Activated T-helper 1 cell treated with anti-CD3 and anti-CD28 coated beads, Interleukin-2, amount 50 U/mL, for 16 hours (primary cell): ENCODE measurements at places on chromosomes 16 and 17.
A peak's percentile ranks its signal among the peaks of the same experiment; 100 is the strongest.

DNA sequence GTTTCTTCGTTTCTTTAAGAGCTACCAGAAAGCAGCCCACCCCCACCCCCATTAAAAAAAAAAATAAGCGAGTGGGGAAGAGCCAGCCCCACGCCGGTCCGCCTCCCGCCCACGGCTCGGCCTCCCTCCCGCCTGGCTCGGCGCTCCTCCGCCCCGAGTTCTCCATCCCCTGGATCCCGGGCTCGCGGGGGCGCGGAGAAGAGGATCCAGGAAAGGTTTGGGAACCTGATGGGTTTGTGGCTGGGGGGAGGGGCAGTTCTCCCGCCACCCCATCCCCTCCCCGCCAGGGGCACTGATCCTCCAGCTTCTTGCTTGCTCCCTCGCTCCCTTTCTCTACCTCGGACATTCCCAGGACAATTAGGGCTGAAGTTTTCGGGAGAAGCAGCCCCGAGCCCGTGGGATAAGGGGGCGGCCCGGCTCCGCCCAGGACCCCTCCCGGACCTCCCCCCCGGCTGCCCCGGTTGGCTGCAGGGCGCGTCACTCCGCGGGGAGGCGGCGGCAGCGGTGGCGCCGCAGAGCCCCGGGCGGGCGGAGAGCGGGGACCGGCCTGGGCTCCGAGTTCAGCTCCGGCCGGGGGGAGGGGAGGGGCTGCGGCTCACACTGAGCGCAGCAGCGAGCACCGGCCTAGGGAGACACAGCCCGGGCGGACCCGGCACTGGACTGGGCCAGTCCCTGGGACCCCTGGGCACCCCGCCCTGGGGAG, 1.0 kb upstream of the SALL1 start:
- no peak for DNase-seq

- DNase-seq = no peak
Measured at GRCh38 chr16:3659251-3659650, 4.8 kb downstream of the DNASE1 start.

- DNase-seq = no peak
Measured at GRCh38 chr16:21634216-21634615, 18.2 kb downstream of the IGSF6 start.

- no peak for DNase-seq
Measured at GRCh38 chr17:8867361-8867981, at the start of gene PIK3R6. Gene PIK3R6, minus strand, starts transcription at chr17:8867674. Its CDS starts 17,880 bp downstream, at chr17:8849794.

DNA sequence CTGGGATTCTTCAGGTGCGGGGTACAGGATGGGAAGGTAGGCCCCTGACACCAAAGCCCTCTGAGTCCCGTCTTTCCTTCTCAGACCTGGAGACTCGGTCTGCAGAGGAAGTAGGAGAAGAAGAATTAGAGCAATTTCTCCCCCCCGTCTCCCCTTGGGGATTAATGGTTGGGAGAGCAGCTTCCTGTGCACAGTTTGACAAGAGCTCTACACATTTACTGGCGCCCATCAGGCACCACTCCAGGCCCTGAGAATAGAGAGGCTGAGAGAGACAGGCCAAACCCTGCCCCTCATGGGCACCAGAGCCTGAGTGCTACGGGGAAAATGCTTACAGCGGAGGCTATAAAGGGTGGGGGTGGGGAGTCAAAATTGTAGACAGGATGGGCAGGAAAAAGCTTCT, 3.5 kb upstream of the C16orf74 start:
- no peak for DNase-seq

DNA sequence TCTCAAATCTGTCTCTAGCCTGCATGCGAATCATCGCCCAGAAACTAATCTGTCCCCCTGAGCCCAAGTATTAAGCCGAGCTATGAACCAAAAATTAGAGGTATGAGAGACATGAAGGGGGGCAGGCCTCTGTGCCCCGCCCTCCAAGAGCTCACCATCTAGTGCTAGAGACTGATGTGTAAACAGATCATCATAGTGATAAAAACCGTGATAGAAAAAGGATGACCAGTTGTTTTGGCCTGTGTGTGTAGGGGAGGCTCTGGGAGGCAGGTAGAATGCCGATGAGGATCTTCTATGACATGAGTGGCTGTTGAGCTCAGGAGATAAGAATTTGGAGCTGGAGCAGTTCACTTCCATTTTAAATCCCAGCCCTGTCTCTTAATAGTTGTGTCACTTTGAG, 89.1 kb upstream of the TBX2 start:
- DNase-seq = no peak

- DNase-seq = no peak
Measured at GRCh38 chr17:10871914-10872313, 34.0 kb upstream of the PIRT start.

GRCh38 chr16:67750466-67750865, 31.4 kb upstream of the GFOD2 start:
- no peak for DNase-seq

DNA sequence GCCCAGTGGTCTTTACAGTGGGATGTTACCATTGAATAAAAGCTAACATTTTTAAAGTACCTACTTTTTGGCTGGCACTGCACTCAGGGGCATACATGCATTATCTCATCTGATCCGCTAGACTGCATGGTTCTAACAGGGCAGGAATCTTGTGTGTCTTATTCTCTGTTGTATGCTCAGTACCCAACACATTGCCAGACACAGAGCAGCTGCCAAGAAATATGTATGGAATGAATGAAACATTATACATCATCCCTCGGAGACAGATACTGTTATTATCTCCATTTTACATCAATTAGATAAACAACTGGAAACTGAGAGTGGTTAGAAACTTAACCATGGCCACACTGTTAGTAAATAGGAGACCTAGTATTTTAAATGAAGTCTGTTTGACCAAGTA, 74.1 kb upstream of the CDH11 start:
- DNase-seq = no peak

DNA sequence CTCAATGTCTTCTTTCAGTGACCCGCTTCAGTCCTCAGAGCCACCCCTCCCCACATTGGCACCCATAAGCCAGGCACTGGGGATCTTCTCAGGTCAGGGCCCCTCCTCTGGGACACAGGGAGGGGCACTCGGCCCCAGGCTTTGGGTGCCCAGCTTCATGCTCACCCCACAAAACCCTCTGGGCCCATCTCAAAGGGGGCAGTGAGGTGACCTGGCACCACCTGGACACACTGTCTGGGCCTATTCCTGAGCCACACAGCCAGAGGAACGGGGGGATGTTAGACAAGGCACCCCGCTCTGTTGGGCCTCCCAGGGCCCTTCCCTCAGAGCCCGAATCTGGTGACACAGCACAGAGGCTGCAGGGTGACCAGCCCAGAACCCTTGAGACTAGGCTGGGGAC, 36.1 kb downstream of the TNFRSF13B start:
- DNase-seq = no peak

GRCh38 chr16:11032922-11033291, 88.5 kb downstream of the CLEC16A start:
- no peak for DNase-seq

DNA sequence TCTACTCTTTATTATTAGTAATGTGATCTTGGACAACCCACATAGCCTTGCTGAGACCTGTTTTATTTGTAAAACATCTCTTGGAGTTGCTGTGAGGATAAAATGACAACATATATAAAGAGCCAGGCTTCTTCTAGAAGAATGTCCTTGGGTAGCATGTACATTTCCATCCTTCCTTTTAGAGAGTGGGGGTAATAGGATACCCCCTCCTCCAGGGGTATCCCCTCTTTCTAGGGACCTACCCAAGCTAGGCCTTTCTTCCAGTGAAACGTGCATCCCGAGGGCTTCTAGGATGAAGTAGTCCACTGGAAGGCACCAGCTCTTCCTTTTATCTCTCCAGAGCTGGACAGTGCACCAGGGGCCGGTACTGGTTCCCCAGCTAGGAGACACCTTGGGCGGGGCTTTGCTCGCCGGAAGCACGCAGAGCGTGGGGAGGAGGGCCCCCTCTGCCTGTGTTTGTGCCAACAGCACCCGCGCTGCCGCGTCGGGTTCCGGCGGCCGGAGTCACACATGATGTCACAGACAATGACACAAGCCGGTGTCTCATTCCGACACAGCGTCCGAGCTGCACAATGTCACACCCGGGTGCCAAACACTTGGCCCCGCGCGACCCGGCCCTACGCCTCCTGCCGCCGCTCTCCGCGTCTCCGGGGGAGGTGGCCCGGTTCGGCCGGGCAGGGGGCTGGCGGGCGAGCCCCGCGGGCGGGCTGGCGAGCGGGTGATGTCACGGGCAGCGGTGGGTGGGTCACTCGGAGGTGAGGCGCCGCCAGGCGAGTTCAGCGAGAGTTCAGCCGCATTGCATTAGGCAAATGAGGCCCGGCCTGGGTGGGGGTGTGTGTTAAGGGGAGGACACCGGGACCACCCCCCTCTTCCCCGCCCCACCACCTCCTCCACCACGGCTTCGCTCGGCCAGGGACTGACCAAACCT, 23.4 kb downstream of the GJD3 start:
- peak; percentile 77 for DNase-seq

GRCh38 chr16:7405166-7405565, 72.5 kb downstream of the RBFOX1 start:
- DNase-seq = no peak

DNA sequence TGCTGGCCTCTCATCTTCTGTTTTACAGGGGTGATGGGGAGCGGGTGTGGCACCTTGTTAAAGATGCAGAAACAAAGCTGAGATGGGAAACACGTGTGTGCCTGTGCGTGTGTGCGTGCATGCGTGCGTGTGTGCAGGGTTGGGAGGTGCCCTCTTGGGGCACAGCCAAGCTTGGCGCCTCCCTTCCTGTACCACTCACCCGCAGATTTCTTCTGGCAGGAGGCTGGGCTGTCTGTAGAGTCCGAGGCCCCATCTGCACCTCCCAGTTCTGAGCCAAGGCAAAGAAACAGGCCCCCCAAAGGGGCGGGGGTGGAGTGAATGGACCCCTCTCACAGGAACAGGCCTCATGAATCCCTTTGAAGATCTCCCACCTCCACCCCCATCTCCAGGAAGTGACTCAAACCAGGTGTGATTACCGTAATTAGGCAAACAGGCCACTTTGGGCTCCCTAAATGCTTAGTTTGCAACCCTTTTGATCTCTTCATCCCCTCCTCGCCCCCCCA, 20.9 kb downstream of the TNS4 start:
- peak; percentile 58 for DNase-seq

DNA sequence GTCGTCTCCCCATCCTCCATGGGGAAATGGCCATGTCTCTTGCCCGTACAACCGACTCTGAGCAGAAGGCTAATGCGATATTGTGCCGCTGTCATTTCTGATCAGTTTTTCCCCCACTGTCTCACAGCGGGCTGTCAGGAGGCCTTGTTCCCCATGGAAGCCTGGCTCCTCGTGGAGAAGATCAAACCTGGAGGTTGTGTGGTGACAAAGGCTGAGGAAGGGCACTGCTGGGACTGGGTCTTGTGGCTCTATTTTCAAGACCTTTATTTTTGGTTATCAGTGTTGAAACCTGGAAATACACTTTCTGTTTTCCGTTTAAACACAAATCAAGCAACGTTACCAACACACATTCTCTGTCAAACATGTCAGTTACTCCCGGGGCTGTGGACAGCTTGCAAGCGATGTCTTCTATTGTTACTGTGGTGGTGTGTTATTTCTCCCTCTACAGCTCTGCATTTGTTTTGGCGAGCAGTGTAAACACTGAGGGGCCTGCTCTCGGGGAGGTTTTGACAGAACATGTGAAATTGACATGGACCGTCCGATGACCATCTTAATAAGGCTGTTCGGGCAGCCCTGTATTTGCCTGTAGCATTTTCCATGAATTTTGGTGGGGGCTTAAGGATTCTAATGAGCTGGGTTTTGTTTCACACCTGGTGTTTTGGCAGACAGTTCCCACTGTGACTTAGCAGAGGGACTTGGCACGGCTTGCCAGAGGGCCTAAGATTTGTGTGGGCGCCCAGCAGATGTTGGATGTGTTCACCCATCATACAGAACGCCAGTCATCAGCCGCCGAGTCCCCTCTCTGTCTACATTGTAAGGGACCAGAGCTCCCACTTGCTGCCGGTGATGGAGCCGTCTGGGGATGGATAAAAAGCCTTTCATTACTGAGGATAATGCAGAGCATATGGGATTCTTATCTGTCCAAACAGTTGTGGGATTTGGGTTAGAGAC, 12.5 kb downstream of the RBFOX1 start:
- DNase-seq = no peak

- no peak for DNase-seq
Measured at GRCh38 chr17:31497994-31498826, 106.7 kb downstream of the RAB11FIP4 start.

DNA sequence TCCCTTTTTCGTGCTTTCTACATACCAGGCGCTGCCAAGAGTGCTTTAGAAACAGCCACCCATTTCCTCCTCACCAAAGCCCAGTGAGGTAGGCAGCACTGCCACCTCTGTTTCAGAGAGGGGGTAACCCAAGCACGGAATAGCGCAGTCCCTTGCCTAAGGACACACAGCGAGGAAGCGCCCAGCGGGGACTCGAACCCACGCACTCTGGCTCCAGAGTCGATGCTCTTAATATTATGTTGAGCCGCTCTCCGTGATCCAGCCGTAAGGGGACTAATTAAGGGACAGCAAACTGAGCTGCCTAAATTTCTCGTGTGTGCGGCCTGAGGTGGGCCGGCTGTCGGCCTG, 497 bp downstream of the CES1 start:
- DNase-seq = no peak

DNA sequence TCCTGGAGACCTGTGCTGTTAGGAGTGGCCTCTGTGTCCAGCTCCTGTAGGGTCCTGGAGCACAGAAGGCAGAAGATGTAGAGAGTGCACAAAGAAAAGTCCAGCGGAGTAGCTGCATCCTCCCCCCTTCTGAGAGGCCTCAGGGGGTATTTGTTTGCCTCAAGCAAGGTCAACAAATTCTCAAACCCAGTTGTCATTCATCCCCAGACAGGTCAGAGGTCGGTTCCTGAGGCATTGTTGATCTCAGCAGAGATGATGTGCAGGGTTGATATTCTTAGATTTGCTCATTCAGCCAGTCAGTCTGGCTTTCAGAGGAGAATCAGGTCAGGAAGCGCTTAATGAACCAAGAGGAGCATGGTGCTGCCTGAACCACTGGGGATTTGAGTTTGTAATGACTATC, 8.3 kb upstream of the RBFOX1 start:
- DNase-seq = no peak

- no peak for DNase-seq
Measured at GRCh38 chr16:50820225-50820624, 78.3 kb downstream of the CYLD start.

DNA sequence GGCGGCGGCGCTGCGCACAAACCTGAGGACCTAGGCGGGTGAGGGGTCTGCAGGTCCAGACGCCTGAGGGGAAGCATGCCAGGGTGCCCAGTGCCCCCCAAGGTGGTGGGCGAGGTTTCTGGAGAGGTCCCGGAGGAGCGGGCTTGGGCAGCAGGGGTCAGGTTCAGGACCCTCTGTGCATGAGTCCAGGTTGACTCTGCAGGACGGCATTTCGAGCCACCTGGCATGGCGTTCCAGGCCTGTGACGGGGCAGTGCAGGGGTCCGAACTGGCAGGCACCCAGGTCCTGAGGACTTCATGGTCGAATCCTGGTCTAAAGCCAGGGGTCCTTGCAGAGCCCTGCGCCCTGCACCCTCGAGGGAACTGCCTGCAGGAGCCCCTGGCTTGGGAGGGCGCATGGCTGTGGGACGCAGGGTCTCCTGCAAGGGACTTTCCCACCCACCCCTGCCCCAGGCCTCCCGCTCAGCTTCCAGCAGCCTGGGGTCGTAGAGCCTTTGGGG, 3.5 kb downstream of the SLC16A3 start:
- DNase-seq = no peak
